ENCODE measurements at places on chromosomes 4 and X. TPM values are rescaled to one million over a fixed set of nuclear protein-coding genes. Genes with fewer than 3 reads are reported as not detected.

Gene NDP
- not detected for total RNA-seq

Gene SUPT20HL1
- not detected for total RNA-seq

Gene MAGEH1
- total RNA-seq: 26.5 TPM

Gene KLHL15
- 9.4 TPM for total RNA-seq

Gene PITX2
- not detected for total RNA-seq

Gene GAGE1
- total RNA-seq: not detected

Gene RPA4
- total RNA-seq: 1.9 TPM

Gene CYSLTR1
- total RNA-seq: 24.9 TPM

Gene CT83
- not detected for total RNA-seq

Gene VSIG4
- not detected for total RNA-seq

Gene FAM47E
- total RNA-seq: 0.29 TPM

Gene SSX1
- total RNA-seq: not detected

Gene SORCS2
- not detected for total RNA-seq

Gene OTOP1
- not detected for total RNA-seq

Gene CLDN2
- not detected for total RNA-seq

Gene GAGE13
- total RNA-seq: not detected

GRCh38 chr4:119105605-119106004, 30.0 kb upstream of the MYOZ2 start:
- no peak for DNase-seq

DNA sequence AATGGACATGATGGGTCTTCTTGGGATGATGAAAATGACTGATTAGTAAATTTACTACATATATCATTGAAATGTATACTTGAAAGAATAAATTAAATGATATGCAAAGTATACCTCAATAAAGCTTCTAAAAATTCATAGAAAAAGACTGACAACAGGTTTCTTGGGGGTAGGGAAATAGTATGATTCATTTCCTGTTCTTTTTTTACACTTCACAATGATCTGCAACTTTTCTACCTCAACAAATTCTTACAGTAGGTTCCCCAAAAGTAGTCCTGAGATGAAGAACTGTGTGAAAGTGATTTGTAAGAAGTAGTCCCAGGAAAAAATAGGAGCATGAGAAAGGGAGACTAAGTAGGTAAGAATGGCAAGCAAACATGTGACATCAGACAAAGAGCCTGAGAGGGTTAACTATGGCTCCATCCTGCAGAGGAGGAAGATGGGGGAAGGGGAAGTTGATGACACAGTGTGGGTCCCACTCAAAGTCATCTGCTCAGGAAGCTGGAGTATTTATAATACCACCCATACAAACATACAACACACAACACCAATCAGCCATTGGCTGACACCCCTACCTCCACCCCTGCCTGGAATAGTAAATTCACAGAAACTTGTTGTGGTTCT, 73.9 kb downstream of the ARHGAP6 start:
- no peak for DNase-seq

- DNase-seq: peak; percentile 1
Observed at GRCh38 chrX:111823128-111823527, 52.9 kb upstream of the TRPC5OS start.

GRCh38 chr4:78775303-78776078, 659 bp upstream of the BMP2K start:
- DNase-seq: peak; percentile 92

- DNase-seq: no peak
Observed at GRCh38 chr4:116016201-116016600, 902.8 kb upstream of the NDST4 start.

DNA sequence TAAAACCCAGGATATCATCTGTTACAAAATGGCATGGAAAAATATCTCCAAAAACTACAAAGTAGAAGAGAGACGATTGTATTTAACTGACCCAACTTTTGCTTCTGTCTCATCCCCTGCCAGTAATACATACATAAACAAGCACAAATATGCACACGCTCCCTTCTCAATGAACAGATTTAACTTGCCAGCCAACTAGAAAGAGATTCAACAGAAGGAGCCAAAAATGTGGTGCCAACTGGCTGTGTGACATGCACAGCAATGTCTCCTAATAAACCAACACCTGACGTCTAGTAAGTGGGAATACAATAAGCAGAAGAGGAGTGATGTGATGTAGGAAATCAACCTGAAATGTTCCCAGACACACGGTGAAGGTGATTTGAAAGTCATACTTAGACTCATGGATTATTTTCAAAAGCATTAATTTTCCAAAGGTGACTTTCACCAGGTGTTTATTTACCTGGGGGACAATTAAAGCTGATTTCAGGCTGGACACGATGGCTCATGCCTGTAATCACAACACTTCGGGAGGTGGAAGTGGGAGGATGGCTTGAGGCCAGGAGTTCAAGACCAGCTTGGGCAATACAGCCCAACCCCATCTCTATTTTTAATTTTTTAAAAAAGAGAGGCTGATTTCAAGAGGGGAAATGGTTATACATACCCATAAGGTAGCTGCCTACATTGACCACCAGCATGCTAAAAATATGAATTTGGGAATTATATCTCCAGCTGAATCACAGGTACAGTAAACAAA, 33.7 kb downstream of the SH3RF1 start:
- no peak for DNase-seq

DNA sequence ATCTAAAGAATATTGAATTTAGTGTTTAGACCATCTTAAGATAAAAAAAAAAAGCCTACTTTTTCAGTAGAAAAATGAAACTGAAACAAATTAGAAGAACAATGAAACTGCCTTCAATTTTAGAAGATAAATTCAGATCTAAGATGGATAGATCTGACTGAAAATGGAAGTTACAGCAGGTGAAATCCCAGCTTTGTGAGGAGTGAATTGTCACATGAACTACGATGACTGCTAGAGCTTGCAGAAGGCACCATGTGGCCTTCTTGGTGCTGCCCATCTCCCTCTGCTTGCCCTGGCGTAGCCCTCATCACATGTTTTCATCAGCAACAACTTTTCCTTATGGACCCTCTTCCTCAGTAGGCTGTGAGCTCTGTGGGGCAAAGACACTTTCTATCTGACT, 51.4 kb upstream of the EMCN start:
- DNase-seq: no peak

DNA sequence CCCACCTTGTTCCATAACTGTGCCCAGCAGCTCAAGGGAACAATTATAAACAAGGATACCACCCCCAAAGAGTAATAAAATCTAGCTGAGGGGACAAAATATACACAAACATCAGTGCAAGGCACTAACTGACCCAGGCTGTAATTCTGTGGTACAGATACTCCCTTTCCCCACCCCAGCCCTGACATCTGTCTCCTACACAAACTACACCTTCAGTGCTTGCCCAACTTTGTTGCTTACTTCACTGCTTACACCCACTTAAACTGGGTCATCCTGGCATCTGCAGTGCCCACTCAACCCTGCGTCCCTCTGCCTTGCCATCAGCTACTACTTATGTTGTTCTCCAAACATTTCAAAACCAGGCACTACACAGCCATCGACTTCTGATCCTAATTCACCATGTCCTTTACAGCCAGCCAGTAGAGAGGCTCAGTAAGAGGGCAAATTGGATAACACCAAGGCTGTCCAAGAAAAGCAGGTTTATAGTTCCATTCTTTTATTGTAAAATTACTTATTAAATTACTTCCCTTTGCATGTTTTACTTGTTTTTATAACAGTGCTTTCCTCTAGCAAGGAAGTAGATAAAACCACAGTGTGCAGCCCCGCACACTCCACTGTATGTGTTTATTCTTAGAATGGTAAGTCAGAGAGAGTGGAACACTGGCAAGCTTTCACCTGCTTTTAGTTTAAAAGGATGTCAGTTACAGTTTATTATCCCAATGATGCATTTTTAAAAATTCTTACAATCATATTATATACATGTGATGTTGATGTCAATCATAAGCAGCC, 149.6 kb downstream of the INPP4B start:
- peak; percentile 48 for DNase-seq

GRCh38 chr4:133355633-133356032, 206.5 kb downstream of the PCDH10 start:
- no peak for DNase-seq

DNA sequence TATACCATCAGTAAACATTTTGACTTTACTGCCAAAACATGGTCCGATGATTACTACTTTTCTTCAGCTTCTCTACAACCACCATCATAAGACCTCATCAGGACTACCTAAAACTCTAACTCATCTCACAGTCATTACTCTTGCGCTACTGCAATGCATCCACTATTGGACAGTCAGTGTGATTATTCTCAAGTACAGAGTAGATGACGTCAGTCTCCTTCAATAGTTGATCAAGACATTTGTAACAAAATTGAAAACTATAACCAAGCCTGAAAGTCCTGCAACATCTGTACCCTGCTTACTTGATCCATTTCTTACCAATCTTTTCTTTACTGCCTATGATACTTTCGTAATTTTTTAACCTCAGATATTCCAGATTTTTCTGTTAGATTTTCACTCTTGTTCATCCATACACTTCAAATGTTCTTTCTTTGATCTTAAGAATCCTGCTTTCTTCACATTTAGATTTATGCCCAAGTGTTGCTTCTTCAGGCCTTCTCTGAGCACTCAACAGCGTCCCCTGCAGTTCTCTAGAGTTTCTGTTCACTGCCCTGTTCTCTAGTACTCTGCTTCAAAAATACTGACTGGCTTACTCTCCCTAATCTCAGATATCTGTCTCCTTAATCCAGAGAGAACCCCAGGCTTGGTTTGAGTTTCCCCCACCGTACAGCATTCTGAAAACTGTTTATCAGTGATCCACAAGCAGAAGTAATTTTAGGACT, 1517.6 kb downstream of the STIM2 start:
- DNase-seq: no peak

GRCh38 chr4:141768954-141769353, 132.6 kb downstream of the IL15 start:
- DNase-seq: no peak

GRCh38 chrX:93428497-93428896, 244.9 kb downstream of the NAP1L3 start:
- no peak for DNase-seq

GRCh38 chrX:68669871-68670270, 22.4 kb downstream of the STARD8 start:
- no peak for DNase-seq

DNA sequence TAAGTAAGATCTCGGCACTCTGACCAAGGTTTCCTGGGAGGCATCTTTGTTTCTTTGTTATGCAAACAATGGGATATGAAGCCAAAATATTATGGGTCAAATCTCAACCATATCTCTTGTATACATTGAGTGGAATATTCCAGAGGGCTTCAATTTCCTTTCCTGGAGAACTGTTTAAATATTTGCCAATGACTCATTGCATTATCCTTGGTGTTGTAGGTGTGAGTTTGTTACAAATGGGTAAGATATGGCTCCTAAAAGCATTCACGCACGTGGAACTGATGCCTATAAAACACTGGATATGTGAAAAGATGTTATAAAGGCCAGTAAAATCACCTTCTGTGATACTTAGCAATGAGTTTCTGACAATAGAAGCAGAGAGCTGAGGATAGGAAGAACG, 150.5 kb upstream of the WDR1 start:
- DNase-seq: no peak

GRCh38 chr4:11748164-11748872, 319.6 kb upstream of the HS3ST1 start:
- no peak for DNase-seq

GRCh38 chr4:123870216-123870876, 473.8 kb downstream of the SPRY1 start:
- no peak for DNase-seq

DNA sequence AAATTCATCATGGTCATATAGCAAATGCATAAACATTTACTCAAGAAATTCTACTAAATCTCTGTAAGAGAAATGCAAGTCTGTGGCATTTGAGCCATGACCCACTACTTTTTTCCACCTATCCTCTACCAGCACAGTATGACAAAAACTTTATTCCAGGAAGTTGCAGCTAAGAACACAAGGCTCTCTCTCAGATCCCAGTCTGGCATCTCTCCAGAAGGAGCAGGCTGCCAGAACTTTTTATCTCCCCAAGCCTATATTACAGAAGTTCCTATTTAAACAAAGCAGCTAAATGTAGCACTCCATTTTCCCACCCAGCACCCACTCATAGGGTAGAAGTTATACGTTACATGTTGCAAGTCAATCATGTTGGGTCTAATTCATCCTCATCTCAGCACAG, 49.3 kb upstream of the EPGN start:
- DNase-seq: no peak

DNA sequence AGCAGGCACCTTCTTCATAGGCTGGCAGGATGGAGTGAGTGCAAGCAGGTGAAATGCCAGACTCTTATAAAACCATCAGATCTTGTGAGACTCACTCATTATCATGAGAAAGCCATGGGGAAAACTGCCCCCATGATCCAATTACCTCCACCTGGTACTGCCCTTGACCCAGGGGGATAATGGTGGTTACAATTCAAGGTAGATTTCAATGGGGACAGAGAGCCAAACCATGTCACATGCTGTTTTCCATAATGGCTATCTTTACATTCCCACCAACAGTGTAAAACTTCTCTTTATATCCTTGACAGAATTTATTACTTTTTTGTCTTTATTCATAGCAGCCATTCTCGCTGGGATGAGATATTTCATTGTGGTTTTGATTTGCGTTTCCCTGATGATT, 663.0 kb upstream of the AGA start:
- DNase-seq: no peak

GRCh38 chr4:152382057-152382785, 153.7 kb downstream of the FBXW7 start:
- DNase-seq: no peak

- no peak for DNase-seq
Observed at GRCh38 chr4:79540143-79540542, 132.1 kb upstream of the GK2 start.

DNA sequence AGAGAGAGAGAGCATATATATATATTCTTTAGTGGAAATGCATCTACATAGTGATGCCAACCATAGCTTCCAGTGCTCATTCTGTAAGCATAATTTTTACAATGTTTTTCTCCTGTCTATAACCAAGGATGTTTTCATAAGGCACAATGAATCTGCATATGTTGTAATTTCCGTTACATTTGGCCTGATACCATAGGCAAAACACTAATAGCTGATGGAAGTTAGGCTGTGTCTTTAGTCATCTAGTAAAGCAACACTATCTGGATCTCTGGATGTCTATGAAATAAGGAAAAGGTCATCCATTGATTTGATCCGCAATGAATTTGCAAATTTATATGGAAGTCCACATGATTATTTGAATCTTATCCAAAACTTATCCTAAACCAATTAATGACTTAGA, 8.1 kb downstream of the PCDH7 start:
- no peak for DNase-seq

- no peak for DNase-seq
Observed at GRCh38 chrX:123682186-123682585, 50.7 kb downstream of the THOC2 start.

GRCh38 chr4:76060506-76060905, 14.0 kb upstream of the ART3 start:
- DNase-seq: no peak

- no peak for DNase-seq
Observed at GRCh38 chr4:140581078-140581477, 12.3 kb upstream of the UCP1 start.

GRCh38 chr4:111027526-111027925, 404.6 kb upstream of the PITX2 start:
- DNase-seq: no peak

DNA sequence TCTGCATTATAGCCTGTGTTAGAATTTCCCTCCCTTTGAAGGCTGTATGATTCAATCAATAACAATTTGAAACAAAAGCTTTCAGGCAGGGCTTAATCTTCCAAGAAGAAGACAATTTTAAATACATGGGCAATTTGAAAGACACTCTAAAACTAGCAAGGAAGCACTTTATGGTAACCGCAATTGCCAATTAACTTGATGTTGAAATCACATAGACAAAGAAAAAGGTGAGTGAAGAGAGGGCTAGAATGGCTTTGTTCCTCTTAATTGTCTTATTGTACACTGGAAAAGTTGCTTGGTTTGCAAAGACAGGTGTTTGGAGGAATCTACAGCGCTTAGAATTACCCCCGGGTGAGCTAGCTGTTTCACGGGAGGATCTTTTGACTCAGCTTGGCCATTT, 74.4 kb upstream of the PRKX start:
- DNase-seq: no peak
